Stromal cell of bone marrow (primary cell): ENCODE measurements at places on chromosomes 1 and 21.

DNA sequence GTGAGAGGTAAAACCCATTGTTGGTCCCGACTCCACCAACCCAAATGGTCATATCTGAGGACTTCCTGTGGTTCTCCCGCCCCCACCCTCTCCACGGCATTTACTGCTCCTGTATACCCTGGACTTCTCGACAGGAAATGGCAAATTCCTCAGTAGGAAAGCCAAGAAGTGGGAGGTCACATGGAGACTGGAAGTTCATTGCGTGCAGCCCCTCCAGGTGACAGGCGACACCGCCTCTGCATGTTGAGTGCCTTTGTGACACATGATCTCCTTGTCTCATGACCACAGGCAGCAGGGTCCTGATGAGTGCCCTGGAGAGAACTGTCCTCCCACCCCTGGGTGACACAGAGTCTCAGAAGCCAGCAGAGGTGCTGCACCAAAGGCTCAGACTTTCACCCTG, 24.2 kb downstream of the ERG start:
- DNase-seq, result no peak

DNA sequence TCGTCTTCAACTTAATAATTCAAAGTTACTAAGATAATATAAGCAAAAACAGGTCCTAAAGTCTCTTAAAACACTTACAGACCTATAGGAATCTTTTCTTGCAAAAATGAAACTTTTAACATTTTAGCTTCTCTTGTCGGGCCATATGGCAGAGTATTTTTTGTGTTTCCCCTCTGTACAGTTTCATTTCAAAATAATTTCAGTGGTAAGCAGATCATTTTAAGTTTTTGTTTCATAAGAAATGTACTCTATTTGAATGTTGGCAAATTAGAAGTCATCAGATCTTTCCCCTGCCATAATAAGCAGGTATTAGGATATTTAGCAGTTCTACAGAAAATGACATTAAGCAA, 37.9 kb downstream of the RGL1 start:
- DNase-seq, result no peak

- DNase-seq, result no peak
These were observed 18.6 kb upstream of the PRKAA2 start for GRCh38 chr1:56626546-56626945.

DNA sequence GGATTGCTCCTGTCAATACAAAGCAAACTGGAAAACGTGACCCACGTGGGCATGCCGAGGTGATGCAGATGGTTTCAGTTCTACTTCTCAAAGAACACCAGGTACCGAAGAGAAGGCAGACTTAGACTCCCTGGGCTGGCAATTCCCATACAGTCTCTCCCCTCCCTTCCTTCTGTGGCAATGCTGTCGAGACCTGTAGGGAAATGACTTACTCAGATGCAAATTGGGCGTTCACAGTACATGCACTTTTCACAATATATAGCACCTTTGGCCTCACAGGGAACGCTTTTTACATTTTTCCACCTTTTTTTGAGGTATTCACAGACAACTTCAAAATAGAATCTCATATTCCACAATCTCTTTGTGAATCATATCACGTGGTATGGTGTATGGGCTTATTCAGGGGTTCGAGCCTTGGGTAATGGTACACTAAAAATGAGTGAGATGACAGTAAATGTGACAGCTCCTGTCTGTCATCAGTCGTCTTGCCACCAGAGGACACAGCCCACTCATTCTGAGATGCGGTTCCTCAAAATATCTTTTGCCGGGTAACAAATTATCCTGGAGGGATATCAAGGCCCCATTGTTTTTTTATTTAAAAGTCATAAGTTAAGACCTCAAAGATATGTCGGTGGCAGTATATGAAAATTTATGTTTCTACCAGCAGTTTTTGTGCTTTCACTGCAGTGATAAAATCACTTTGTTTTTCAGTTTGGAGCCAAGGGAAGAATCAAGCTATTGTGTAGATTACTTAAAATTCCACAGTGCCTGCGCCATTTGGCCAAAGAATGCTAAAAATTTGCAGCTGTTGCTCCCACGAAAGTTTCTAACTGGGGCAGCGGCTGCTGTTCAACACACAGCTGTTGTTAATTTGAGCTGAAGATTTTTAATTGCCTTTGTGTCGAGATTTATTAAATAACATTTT, 168.4 kb downstream of the ZZZ3 start:
- DNase-seq, result no peak

- DNase-seq, result no peak
These were observed 66.8 kb downstream of the DOP1B start for GRCh38 chr21:36223451-36223850.

DNA sequence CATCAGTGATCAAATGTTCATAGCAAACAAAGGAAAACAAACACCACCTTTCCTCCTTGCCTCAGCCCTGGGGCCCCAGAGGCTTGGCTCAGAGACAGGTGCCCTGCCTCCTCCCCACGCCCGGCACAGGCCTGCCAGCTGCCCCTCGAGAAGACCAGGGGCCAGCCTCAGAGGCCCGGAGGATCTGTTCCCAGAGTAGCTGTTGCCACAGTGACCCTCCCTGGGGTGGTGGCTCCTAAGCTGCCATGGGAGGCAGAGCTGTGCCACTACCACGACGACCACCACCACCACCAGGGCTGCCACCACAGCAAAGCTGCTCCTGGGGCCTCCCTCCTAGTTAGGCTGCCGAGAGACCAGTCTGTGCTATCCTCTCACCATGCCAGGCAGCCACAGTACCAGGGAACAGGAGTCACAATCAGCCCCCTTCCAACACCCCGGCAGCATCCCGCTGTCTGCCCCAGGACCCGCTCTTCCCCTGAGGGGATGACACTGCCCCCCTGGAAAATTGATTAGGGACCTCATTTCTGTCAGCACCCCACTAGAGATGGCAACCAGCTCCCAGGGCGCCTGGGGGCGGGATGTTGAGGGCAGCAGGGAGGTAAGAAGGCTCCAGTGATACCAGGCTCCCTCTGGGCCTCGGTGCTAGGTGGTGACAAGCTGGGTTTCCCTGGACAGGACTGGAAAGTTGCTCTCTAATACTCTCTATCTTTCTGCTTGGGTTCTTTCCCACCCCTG, 30.5 kb downstream of the KCNC4 start:
- no peak for DNase-seq

DNA sequence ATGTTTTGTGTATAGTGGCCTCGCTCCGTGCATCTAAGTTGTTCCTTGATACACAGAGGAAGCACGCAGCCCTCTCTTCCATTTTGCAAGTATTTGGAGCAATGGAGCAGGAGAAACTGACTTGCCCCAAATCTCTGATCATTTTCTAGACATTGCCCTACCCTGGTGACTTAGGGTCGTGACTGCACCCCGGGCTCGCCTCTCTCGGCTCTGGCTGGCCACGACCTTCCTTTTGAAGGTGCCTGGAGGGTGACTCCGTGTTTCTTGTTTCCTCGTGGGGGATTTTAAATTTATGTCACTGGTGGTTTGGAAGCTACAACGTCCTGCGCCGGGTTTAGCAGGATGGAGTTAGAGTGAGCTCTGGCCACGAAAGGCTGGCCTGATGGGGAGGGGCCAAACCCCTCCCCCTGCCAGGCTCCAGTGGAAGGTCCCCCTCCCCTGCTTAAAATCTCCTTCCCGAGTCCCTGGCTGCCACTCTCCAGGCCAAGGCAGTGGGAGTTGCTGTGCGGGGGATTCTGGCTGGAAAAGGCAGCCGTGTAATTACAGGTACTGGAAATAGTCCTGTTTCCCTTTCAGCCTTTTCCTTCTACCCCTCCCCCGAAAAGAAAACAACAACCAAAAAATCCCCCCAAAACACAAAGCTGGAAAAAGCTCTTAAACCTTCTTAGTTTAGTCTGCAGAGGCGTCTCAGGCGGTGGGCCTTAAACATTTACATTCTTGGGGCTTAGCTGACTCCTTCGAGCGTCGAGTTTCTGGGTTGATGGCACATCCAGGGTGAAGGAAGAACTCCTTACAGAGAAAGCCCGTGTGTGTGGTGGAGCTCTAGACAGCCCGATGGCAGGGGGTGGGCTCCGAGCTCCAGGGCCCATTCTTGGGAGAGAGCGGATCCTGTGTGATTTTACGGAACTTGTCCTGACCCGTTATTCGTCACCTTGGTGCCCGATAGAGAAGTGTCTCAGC, 28.1 kb downstream of the SPSB1 start:
- DNase-seq, result no peak

DNA sequence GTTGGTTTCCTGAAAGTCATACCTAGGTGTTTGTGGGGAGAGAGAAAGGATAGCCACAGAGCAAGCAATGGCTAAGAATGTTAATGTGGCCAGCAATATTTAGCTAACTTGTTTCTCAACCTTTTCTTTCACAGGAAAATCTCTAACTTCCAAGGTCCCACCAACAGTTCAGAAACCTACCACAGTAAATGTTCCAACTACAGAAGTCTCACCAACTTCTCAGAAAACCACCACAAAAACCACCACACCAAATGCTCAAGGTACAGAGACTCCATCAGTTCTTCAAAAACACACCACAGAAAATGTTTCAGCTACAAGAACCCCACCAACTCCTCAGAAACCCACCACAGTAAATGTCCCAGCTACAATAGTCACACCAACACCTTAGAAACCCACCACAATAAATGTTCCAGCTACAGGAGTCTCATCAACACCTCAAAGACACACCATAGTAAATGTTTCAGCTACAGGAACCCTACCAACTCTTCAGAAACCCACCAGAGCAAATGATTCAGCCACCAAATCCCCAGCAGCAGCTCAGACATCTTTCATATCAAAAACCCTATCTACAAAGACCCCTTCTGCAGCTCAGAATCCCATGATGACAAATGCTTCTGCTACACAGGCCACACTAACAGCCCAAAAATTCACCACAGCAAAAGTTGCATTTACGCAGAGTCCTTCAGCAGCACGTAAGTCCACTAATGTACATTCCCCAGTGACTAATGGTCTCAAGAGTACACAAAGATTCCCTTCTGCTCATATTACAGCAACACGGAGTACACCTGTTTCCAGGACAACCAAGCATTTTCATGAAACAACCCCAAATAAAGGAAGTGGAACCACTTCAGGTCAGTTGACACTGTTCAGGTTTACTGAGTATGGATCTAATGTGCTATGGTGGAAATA, 15.3 kb downstream of the CD55 start:
- no peak for DNase-seq

DNA sequence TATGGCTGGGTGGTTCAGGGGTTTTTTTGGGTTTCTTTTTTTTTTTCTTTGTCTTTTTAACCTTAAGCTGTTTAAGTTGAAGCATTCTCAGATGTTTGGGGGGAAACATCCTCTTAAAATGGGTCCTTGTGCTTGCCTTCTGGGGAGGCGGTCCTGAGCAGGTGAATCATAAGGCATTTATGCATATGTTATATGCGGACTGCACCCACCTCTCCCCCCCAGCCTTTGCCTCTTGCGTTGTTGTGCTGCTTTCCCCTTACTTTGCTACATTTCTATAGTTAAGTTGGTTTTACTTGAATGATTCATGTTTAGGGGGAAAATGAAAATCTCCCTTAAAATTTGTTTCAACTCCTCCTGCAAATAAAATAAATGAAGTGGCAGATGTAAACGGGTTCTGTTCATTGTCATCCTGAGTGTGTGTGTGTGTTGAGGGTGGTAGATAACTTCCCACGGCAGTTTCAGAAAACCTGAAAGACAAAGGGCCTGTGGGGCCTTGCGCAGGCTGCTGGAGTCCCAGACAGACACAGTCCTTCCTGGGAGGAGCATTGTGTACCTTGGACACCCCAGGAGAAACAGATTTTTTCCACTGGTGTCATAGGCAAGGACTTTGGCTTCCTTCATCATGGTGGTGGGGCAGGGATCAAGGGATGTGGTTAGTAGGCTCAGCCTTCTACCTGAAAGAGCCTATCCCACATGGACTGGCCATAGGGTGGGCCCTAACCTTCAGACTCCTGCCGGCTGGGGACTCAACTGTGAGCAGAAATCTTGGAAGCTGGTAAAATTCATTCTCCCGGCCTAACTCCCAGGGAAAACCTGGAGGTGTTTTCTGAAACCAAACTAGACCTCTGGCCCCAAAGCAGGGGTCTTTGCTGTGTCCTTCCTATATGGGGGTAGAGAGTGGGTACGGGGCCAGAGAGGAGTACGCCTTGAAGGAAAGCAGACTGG, 926 bp upstream of the SH3D21 start:
- DNase-seq, result no peak

GRCh38 chr1:53575955-53576320, 116.7 kb downstream of the DMRTB1 start:
- no peak for DNase-seq

DNA sequence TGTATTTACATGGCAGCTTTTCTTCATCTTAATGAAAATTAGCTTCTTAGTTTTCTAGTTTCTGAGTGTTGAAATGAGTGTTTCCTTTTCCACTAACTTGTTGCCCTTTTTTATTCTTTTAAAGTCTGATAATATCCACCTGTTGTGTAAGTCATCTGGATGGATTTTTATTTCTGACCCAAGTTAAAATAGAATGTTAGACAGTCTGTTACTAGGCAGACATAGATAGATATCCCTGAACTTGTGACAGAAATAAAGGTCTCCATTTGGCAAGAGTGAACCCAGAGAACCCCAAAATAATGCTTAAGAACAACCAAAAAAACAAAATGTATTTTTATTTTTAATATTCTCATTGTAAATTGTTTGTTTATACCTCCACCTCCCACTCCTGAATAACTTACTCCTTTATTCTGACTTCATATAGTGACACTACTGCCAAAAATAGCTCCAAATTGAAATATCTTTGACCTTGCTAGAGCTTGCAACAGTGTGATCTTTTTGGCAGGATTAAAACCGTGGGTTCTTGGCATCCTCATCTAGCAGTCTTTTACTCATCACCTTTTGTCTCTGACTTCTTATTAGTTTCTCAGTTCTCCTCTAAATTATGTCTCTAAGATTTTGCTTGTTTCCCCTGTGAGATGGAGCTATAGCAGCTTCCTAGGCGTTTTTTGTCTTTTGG, 26.9 kb upstream of the SH3D21 start:
- DNase-seq, result no peak

- DNase-seq, result peak; percentile 9
These were observed 128.0 kb downstream of the ADAMTS1 start for GRCh38 chr21:26717146-26717739.

GRCh38 chr1:9770298-9770697, 53.5 kb downstream of the CLSTN1 start:
- DNase-seq, result no peak

DNA sequence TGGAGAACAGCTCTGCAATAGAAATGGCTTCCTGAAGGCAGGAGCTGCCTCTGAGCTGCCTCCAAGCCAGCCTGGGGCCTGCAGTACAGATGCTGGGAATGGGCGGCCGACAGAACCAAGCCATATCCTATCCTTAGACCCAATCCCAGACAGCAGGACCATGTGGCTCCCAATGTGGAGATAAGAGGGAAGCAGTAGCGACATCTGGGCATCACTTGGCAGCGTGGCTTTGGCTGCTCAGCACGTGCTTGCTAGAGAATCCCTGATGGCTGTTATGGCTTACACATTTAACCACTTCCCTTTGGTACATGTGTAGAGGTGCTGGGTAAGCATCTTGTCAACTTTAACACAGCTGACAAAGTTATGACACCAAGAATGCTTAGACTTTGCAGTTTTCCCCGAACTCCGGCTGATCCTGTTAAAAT, 87.7 kb downstream of the MAN1C1 start:
- no peak for DNase-seq

- DNase-seq, result no peak
These were observed 18.0 kb downstream of the SLAMF1 start for GRCh38 chr1:160628799-160629263.

DNA sequence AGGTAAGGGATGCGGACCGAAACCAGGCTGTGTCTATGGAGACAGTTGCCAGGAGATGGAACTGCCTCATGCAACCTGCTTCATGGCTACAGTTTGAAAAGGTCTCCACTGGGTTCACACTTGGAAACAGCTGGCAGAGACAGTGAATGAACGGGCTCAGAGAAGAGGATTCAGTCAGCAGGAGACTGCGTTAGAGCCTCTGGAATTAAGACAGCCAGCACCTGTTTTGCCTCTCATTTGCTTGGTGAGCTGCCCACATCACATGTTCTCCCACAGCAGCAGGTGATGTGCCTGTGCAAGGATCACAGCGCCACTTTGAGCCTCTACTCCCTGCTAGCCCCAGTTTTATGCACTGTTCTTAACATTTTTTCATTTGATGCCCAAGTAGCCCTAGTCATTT, 321.0 kb downstream of the PLPP3 start:
- no peak for DNase-seq
